Activated CD8-positive, alpha-beta memory T cell treated with anti-CD3 and anti-CD28 coated beads for 48 hours (primary cell): ENCODE measurements at places on chromosomes 1 and 21.
A peak's percentile ranks its signal among the peaks of the same experiment; 100 is the strongest.

GRCh38 chr1:76137746-76138145 is 63.2 kb downstream of the ST6GALNAC3 start:
- DNase-seq: no peak

DNA sequence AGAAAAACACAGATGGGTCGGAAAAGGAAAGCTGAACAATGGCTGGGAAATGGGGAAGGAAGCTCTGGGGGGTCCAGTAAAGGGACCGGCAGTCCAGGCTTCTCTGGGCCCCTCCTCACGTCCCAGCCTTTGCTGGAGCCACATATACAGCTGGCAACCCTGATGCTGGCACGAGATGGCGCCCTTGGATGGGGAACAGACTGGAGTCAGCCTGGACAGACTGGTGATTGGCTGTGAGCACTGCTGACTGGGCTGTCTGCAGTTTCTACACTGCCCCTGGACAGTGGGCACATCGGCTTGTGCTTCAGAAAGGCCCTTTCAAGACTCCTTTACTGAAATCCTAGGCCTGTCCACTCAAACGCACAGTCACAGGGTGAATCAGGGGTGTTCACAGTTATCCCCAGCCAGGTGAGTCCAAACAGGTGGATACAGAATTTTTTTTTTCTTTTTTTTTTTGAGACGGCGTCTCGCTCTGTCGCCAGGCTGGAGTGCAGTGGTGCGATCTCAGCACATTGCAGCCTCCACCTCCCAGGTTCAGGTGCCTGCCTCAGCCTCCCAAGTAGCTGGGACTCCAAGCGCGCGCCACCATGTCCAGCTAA is 31.1 kb upstream of the ZBTB40 start:
- DNase-seq: peak; percentile 24

DNA sequence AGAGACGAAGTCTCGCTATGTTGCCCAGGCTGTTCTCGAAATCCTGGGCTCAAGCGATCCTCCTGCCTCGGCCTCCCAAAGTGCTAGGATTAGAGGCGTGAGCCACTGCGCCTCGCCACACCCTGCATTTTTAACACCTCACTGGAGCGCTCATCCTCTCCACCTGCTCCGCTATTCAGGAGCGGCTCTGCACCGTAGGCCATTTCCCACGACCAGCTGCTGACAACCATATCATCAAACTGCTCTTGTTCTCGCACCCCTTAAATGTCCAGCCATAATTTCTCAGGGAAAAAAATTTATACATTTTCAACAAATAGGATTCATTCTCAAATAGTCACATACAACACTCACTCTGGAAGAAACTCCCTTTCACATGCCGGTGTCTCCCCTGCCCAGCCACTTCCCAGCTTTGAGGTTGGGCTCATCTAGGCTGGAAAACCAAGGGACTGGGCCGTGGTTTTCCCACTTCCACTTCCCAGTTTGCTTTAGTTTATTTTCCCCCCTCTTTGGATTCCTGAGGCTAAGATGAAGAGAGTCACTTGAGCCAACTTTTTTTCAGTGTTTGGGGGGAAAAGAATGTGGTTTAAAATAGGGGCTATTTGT is 639 bp upstream of the IPO9 start:
- DNase-seq: no peak

DNA sequence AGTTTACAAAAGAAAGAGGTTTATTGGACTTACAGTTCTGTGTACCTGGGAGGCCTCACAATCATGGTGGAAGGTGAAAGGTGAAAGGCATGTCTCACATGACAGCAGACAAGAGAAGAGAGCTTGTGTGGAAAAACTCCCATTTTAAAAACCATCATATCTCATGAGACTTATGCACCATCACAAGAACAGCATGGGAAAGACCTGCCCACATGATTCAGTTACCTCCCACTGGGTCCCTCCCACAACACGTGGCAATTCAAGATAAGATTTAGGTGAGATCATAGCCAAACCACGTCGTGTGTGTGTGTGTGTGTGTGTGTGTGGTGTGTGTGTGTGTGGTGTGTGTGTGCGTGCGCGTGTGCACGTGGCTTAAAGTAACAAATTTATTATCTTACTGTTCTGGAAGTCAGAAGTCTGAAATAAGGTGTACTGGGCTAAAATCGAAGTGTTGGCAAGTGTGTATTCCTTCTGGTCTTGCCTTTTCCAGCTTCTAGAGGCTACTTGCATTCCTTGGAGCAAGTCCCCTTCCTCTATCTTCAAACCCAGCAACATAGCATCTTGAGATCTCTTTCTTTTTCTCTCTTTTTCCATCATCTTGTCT is 48.1 kb upstream of the MPC2 start:
- DNase-seq: no peak

- DNase-seq: no peak
These were observed 131.0 kb downstream of the XPR1 start for GRCh38 chr1:180762796-180763195.

- no peak for DNase-seq
These were observed 14.5 kb upstream of the IKBKE start for GRCh38 chr1:206455666-206456344.
